CD4-positive, alpha-beta T cell treated with Interleukin-2 at 100 ng/mL for 4 hours (primary cell): ENCODE measurements at places on chromosomes 4 and X.

GRCh38 chrX:19372170-19372546, 28.4 kb downstream of the PDHA1 start:
- DNase-seq, result peak; percentile 59

GRCh38 chrX:132488180-132488705, 595 bp downstream of the MBNL3 start:
- DNase-seq, result peak; percentile 47

GRCh38 chr4:146154057-146154456, 21.5 kb upstream of the LSM6 start:
- DNase-seq, result no peak

GRCh38 chr4:110781944-110782343, 159.1 kb upstream of the PITX2 start:
- no peak for DNase-seq

GRCh38 chr4:1568855-1569460, 115.2 kb downstream of the FAM53A start:
- DNase-seq, result no peak
